ENCODE measurements at places on chromosomes 7 and 10.
A peak's percentile ranks its signal among the peaks of the same experiment; 100 is the strongest.

DNA sequence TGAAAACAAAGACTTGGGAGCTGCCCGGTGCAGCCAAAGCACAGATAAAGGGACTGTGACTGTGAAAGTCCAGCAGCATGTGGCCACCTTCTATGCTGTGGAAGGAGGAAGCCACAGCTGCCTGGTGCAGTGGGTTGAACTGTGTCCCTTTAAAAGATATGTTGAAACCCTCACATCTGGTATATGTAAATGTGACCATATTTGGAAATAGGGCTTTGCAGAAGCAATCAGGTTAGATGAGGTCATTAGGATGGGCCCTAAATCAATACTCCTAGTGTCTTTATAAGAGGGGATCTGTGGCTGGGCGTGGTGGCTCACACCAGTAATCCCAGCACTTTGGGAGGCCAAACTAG, 136.9 kb downstream of the GLI3 start:
- DNase-seq = no peak

- DNase-seq = no peak
These were observed 57.3 kb downstream of the FAM53B start for GRCh38 chr10:124686707-124687376.

- DNase-seq = no peak
These were observed 55.0 kb downstream of the TRIM24 start for GRCh38 chr7:138515001-138515528.

- DNase-seq = no peak
These were observed 104.4 kb upstream of the FAM3C start for GRCh38 chr7:121500360-121501058.

GRCh38 chr10:5684971-5685763, 529 bp downstream of the TASOR2 start:
- DNase-seq = peak; percentile 44

DNA sequence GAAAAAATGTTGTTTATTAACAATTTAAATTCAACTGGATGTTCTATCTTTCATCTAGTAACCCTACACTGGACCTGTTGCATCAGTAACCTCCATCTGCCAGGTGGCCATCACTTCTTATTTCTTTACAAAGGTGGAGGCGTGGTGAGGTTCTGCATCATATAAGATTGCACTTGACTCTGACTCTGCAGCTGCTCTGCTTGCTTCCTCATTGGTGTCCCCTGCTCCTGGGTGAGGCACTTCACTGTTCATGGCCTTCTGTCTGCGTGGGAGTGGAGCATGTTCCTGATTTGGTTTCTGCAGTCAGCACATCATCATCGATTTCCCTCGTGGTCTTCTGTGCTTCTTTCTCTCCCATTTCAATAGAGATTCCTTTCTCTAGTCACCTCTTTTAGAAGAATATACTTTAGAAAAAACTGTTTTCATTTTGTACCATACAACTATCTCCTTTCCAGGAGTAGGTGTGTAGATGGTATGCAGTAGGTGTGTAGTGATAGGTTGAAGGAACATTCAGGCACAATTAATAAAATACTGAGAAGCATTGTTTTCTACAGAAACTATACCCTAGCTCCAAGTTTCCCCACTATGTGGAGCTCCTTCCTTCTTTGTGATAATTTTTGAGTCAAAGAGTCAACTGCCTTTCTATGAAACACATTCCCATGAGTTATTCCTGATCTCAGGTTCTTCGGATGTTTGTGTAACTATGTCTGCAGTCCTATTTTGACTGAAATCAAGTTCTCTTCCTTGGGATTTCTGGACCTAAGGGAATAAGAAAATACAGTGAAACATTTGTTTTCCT, 231.7 kb upstream of the CNTNAP2 start:
- no peak for DNase-seq

DNA sequence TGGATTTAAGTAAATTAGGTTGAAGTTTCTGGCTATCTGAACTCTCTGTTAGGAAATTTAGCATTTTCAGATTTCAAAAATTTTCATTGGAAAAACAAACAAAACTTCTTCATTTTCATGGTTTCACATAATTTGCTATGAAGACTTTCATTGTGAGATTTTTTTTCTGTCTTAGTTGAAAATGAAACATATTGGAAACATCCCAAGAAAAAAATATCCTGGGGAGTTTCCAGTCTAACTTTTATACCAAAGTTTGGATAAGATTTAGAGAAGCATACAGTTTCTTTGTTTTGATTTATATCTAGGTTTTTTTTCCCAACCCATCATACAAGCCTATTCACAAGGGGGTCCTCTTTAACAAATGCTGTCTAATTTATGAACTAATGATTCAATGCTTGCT, 300.5 kb upstream of the SEMA3A start:
- no peak for DNase-seq

DNA sequence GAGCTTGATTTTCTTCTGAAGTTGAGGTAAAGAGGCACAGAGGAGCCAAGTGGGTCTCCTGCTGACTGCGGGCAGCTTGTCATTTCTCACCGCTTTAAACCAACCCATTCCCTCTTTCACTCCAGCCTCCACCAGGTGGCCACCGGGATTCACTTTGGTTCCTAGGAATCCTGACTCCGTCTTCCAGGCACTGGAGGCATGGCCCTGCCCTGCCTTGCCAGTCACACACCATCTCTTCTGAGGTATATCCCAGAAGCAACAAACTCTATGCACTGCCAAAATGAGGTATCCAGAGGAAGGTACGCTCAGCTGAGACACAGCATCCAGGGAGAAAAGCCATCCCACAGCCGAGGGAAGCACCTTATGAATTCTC, 280.8 kb downstream of the TNS3 start:
- no peak for DNase-seq

DNA sequence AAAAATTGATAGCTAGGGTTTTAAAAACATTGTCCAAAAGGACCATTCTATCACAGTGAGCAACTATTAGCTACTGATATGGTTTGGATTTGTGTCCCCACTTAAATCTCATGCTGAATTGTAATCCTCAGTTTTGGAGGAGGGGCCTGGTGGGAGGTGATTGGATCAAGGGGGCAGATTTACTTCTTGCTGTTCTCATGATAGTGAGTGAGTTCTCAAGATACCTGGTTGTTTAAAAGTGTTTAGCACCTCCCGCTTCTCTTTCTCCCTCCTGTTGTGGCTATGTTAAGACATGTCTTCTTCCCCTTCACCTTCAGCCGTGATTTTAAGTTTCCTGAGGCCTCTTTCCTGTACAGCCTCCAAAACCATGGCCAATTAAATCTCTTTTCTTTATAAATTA, 500.4 kb upstream of the POT1 start:
- no peak for DNase-seq

DNA sequence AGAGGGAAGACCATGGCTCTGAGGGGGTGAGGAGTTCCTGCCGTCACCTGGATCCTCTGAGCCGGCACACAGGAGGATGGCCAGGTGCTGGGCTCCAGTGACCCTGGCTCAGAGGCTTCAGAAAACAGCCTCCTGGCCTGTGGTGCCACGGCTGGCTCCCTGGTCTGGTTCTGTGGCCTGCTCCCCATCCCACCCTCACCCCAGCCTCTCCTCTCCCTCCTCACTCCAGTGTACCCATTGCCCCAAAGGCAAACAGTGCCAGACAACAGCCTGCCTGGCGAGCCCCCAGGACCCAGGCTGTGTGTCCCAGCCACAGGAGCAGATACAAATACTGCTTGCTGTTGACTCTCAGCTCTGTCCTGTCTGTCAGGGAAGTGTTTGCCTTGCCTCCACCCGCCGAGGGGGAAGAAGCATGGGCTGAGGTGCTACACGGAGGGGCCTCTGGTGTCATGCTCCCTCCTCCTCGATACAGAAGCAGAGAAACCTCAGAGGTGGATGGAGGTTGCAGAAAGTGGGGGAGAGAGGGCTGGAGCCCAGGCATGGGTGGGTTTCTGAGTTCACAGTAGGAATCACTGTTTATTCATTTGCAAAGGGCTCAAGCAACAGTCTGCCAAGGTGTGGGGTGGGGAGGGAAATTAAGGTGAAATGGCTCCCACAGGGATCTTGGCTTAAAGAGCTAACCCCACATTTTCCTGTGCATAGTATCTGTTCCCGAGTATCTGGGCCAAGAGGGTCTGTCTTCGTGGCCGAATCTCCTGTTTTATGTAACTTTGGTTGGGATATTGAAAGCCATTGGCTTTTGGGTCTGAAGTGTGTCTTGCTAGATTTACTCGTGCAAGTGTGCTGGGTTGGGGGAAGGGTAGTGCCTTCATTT, 5.5 kb downstream of the ADRA2A start:
- DNase-seq = no peak

DNA sequence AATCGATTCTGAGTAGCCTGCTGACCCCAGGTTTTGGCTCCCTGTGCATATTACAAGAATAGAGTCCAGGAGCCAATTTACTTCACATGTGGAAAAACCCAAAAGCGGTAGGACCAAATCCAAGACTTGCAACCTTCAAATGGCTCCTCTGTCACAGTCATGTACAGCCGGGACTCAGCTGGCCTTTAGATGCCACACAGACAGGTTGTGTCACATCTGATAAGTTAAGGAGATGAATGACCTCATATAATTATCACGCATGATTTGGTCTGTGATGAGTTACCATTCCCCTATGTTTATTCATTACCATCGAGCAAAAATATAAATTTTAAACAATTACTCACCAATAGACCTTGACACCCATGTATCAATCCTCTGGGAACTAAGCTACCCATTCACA, 14.2 kb downstream of the CACNA2D1 start:
- no peak for DNase-seq

DNA sequence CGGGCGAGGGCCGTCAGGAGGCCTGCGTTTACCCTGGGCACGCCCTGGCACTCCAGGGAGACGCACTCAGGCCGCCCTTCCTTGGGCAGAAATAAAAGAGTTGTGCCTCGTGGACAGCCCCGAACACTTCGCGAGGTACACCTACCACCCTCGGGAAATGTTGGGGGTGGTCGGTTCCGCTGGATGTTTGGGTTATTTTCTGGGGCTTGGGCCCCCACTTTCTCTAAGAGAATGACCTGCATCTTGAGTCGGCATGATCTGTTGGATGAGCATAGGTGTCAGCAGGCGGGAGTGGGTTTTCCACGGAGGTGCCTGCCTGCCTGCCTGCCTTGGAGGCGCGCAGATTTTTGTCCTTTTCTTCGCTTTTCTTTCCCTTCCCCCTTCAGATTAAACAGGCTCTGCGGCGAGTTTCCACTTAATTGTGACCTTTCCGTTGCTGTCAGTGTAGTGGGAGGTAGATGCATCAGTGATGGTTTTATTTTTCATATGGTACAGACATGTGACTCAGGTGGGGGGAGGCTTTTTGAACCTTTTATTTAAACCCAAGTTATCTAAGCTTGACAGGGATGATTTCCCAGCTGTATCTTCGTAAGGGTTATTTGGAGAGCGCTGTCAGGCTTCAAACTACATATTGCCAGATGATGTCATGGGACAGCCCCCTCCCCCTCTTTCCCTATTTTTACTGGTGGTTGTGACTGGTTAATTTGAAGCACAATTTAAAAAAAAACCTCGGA, 661 bp downstream of the HECTD2 start:
- no peak for DNase-seq

DNA sequence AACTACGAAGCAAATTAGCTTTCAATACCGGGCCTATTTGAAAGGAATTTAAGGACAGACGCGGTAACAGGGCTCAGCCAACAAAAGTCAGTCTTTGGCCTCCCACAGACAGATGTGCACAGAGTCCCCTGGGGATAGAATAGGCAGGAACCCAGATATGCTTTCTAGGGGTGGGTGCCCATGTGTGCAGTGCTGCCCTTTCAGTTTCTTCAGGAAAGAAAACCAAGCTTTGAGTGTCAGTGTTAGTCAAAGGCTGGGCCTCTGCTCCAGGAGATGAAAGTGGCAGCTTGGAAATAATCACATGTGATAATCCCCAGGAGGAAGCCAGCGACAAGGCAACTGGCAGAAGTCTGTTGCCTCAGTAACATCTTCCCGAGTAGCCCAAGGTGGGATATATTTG, 43.8 kb upstream of the CSTF2T start:
- no peak for DNase-seq

GRCh38 chr10:32938554-32939061, 19.4 kb downstream of the ITGB1 start:
- no peak for DNase-seq
